ENCODE measurements at places on chromosomes 1 and 21.

DNA sequence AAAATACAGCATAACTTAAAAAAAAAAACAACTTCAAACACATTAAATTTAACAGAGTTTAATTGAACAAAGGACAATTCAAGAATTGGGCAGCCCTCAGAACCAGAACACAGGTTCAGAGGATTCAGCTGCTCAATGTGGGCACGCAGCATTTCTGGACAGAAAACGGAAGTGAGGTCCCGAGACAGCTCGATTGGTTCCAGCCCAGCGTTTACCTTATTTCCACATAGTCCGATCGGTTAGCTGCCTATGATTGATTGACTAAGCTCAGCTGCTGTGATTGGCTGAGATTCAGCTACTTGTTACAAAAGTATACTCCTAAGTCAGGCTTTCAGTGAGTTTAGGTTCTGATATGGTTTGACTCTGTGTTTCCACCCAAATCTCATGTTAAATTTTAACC is 33.3 kb downstream of the ZP4 start:
- no peak for ATAC-seq

DNA sequence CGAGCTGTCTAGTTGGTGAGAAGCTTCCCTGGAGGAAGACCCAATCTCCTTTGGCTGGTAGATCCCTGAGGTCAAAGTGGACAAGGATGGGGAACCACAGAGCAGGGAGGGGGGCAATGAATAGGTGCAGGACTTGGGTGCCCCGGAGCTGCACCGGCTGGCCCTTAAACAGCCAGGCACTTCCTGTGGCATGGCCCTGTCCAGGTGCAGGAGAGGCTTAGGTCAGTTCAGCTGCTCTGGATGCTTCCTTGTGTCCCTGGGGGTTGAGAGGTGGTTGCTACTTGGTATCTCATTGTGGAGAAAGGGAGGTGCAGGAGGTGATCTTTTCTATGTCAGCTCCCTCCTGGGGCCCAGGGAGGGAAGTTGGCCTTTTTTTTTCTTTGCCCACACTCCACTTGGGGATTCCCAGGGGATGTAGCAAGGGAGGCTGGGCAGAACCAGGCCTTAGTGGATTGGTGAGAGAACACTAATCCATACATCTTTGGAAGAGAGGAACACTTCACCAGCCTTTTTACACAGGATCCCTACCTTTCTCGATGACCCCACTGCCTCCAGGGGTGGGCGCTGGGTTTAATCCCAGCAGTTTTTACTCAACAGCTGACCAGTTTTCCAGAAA is 1.2 kb upstream of the ST3GAL3 start:
- ATAC-seq: no peak

DNA sequence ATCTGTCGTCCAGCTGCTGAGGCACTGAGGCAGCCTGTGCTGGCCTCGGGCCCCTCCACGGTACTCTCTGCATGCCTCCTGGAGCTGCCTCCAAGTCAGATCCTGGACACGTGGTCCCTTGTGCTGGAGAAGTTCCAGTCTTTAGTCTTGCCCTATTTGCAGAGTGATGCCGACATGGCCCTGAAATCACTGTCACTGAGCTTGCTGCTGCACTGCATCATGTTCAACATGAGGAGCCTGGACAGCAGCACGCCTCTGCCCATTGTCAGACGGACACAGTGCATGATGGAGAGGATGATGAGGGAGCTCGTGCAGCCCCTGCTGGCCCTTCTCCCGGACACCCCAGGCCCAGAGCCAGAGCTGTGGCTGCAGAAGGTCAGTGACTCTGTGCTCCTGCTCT is 10.0 kb downstream of the URB2 start:
- ATAC-seq: no peak

DNA sequence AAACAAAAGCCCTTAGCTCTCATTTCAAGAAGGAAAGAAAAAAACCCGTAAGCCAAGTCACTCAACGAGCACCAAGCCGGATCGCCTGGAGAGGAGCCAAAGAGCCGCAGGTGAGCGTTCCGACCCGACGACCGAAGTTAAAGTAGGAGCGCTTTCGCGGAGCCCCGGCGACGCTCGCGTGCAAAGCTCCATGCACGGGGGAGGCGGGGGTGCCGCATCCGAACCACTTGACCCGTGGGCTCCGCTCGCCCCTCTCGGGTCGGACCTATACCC is 382 bp downstream of the GPBP1L1 start:
- ATAC-seq: no peak

DNA sequence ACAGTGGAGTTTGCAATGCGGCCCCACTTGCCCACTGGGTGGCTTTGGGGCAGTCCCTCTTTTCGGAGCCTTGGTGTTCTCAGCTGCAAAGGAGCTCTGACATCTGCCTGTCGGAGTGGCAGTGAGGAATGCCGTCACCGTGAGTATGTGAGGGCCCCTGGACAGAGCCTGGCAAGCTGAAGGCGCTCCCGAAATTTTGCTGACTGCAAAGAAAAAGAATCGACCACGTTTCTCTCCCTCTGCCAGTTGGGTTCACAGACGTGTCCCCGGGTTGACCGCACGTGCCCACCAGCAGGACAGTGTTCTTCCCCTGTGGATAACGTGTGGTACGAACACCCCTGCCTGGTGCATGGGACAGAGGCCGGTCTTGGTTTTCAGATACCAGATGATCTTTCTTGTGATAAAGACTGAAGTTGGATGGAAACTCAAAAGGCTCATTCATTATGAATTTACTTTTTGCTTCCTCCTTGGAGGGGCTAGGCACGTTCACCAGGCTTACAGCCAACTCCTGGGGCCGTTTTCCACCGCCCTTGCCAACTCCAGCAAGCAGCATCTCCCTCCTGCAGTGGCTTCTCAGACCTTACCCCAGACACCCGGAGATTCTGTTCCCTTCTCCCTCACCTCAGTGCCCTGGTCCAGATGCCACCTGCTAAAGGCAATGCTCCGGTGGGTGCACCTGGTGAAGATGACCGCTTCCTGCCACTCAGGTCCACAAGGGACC is 29.7 kb downstream of the ECE1 start:
- ATAC-seq: no peak

- no peak for ATAC-seq
Measured at GRCh38 chr1:57908147-57908890, 484.5 kb upstream of the DAB1 start.

DNA sequence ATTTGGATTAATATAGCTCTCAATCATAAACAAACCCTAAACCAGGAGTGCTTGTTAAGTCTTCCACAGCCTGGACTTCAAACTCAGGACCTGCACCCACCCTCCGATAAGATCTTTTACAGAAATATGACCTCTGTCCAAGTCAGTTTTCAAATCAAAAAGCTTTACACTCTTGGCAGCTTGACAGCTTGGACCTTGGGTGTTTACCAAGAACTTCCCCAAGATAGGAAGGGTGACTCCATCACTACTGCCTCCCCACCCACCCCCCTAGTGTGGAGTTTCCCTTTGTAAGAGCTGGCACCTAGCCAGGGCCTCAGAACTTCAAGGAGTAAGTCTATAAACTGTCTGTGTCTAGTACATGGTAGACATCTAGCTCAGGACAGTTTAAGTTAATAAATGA is 9.6 kb downstream of the BCAR3 start:
- no peak for ATAC-seq

GRCh38 chr21:43188592-43189210 is 19.9 kb downstream of the CRYAA start:
- ATAC-seq: no peak

All from activated CD4-positive, CD25-positive, alpha-beta regulatory T cell treated with anti-CD3 and anti-CD28 coated beads, Interleukin-2, amount 50 U/mL, for 24 hours (primary cell).